Stimulated activated CD8-positive, alpha-beta memory T cell treated with anti-CD3 and anti-CD28 coated beads, Interleukin-15, amount 100 ng/mL, for 24 hours (primary cell): ENCODE measurements at places on chromosomes 5 and 9.

DNA sequence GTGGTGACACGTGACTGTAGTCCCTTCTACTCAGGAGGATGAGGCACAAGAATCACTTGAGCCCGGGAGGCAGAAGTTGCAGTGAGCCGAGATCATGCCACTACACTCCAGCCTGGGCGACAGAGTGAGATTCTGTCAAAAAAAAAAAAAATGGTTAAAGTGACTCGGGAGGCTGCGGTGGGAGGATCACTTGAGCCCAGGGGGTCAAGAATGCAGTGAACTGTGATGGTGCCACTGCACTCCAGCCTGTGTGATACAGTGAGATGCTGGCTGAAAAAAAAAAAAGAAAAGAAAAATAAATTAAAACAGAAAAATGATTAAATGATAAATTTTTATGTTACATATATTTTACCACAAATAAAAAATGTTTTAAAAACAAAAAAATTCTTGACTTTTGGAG lies 51.9 kb downstream of the KLF4 start:
- DNase-seq, result no peak

GRCh38 chr9:137972988-137973470 lies 95.4 kb downstream of the CACNA1B start:
- no peak for DNase-seq

- DNase-seq, result no peak
Measured at GRCh38 chr5:149414405-149415065, 35.4 kb upstream of the IL17B start.

GRCh38 chr5:172008111-172008455 lies 1.6 kb upstream of the FBXW11 start:
- no peak for DNase-seq

DNA sequence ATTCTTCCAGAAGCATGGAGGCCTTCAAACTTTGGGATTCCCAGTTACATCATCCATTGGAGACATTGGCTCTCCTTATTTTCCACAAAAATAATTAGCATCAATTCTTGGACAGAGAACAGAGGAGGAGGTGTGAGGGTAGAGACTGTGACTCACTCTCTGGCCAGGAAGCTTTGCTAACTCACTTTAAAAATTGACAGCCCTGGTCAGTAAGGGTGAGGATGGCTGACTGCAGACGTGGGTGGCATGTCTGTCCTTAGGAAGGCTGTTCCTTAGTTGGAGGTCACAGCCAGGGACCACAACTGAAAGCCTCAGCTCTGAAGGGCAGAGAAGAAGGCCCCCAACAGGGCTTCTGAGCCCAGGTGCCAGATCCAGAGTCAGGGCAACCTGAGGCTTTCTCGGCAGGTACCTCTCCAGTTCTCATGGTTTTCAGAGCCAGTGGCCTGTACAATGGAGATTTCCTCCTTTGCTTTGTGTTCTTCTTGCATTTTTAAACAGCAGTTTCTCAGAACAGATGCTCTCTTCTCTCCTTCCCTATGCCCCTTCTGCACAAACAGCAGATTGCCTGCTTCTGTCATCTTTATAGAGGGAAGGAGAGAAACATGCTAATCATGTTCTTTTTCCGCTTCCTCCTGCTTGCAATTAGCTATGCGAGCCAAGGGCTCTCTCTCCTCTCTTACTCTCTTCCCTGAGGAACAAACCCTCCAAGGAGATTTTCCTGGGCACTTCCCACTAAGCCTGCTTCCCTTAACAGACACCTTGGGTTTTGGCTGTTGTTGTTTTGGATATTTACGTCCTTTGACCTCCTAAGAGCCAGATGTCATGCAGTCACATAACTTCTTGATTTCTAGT lies 92.5 kb upstream of the ZNF366 start:
- no peak for DNase-seq

DNA sequence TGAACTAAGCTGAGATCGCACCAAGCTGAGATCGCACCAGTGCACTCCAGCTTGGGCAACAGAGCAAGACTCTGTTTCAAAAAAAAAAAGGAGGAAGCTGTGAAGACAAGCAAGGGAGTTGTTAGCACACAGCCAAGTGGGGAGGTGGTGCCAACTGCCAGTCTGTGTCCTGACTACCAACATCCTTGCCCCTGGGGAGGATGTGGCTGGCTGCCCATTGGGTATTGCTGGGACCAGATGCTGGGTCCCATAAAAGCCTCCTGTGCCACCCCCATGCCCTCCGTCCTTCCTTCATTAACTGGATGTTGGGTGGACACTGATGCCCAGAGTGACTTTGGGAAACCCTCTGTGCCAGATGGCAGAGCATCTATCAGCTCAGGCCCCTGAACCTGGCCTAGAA lies 157.1 kb upstream of the COL5A1 start:
- DNase-seq, result no peak

DNA sequence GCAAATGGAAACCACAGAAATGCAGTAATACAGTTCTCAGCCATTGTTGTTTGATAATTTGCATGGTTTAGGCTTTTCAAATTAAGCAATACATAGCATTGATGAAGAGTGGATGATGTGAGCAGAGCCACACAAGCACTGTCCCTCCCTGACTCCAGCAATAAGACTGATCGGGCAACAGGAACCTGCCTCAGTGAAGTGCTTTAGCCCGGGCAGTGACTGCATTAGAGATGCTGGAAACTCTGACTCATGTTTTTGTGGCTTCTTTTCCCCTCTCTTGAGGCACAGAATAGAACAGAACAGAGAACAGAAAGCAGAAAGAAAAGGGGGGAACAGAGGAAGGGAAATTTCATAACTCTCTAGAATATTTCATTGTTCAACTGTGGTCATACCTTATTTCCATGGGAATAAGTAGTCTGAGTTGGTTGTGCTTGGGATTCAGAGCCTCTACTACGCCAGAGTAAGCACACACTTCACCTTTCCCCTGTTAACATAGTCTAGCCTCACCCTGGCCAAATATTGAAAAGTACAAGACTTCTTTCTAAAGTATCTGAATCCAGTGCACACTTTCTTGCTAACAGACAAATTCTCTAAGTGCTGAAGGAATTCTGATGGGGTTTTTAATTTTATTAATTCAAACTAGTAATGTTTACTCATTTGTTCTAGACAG lies 164.8 kb upstream of the VCAN start:
- DNase-seq, result no peak

- DNase-seq, result no peak
Measured at GRCh38 chr5:132265336-132266030, 8.0 kb downstream of the PDLIM4 start.

GRCh38 chr5:148913985-148914431 lies 87.6 kb downstream of the ADRB2 start:
- DNase-seq, result no peak

DNA sequence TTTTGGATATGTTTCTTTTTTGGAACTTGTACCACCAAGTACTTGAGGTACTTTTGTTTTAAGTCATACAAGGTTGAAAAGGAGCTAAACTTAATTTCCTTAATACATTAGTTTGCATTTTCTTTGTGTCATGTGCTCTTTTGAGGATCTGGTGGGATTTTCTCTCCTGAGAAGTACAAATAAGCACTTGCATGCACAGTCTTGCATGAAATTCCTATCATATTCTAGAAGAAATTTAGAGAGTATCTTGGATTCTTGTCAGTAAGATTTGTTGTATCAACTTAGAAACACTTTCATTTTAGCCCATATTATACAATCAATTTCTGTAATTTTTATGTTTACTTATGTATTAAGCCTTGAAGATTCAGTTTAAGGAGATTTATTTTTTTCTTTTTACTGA lies 64.9 kb downstream of the CCNH start:
- no peak for DNase-seq

GRCh38 chr5:116378777-116379121 lies 195.9 kb downstream of the SEMA6A start:
- no peak for DNase-seq

- peak; percentile 5 for DNase-seq
Measured at GRCh38 chr5:43191740-43192557, at the start of gene NIM1K. TSS of gene NIM1K (plus strand) at chr5:43192225. CDS start at chr5:43245776, 53,551 bp downstream.

- DNase-seq, result no peak
Measured at GRCh38 chr5:172185096-172185461, 2.9 kb downstream of the STK10 start.

DNA sequence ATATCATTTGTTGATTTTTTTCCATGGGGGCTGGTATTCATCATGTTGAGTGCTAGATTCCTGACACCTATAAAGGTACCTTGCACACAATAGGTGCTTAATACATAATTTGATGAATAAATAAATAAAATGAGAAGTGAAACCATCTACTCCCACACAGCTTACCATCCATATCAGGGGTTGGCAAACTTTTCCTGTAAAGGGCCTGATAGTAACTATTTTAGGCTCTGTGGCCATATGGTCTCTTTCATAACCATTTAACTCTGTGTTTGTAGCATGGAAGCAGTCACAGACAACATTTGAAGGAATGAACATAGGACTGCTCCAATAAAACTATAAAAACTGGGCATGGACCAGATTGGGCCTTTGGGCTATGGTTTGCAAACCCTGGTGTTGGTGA lies 100.3 kb downstream of the GCNT1 start:
- DNase-seq, result no peak

DNA sequence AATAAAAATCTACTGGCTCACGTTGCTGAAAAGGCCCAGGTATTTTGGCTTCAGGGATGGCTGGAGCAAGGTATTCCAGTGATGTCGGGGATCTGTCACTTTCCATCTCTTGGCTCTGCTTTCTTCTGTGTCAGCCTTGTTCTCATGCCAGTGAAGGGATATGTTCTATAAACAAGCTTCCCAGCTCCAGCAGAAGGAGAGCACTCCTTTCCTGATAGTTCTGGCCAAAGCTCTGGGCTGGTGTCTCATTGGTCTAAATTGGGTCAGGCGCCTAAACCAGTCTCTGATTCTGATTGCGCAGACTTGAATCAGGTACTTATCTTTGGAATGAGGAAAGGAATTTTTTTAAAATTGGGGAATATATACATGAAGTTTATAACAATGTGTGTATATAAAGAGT lies 5.1 kb downstream of the SNX30 start:
- no peak for DNase-seq

GRCh38 chr5:153629027-153629895 lies 138.8 kb downstream of the GRIA1 start:
- no peak for DNase-seq

GRCh38 chr9:125509476-125509875 lies 197.5 kb downstream of the MAPKAP1 start:
- DNase-seq, result no peak

DNA sequence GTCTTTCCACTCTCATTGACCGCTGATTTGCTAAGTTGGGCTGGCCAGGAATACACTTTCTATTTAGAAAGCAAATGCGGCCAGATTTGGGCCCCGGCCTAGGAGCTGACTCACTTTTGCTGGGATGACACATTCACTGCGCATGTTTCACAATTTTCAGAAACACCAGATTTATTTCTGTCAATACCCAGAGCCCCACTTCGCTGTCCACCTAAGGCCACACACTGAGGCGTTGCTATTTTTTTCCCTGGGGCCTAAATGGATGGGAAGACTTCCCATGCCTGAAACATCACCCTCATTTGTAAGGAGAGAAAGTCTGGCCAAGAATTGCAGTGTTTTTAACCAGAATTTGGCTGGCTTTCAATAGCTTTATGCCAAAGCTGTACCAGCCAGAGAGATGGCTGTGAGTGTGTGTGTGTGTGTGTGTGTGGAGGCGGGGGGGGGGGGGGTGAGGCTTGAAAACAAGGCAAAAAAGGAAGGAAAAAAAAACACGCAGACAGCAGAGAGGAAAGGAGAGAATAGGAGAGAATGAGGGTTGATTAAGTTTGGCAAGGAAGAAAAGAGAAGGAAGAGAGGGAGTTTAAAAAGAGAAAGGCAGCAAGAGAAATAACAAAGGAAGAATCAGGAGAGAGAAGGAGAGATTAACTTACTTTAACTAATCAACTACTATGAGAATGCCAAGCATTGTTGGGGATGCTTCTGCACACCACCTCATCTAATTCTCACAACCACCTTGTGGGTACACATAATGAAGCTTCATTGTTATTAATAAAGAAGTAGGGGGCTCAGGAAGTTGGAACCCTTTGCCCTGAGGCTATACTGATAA lies 261.4 kb upstream of the KLF4 start:
- no peak for DNase-seq

- DNase-seq, result no peak
Measured at GRCh38 chr5:17802256-17802655, 168.0 kb downstream of the TAF11L14 start.

- no peak for DNase-seq
Measured at GRCh38 chr9:3508521-3509291, 17.1 kb downstream of the RFX3 start.

GRCh38 chr9:21153336-21154017 lies 11.8 kb upstream of the IFNW1 start:
- DNase-seq, result no peak

GRCh38 chr9:72623156-72623555 lies 101.7 kb downstream of the TMC1 start:
- DNase-seq, result no peak

DNA sequence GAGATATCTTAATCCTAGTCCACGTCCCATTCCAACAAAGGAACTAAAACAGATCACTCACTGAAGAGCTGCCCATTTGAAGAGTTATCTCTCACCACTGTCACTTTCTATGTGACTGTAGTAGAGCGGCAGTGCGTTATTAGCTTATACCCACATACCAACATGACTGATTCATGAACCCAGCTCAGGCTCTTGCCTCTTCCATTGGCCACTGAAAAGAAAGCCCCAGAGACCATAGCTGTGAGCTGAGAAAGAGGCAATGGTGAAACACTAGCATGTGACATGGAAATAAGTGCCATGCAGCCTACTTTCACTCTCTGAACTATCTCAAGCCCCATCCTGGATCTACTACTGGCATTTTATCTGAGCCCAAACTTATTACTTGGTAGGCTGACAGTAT lies 151.7 kb upstream of the MOCS2 start:
- no peak for DNase-seq

DNA sequence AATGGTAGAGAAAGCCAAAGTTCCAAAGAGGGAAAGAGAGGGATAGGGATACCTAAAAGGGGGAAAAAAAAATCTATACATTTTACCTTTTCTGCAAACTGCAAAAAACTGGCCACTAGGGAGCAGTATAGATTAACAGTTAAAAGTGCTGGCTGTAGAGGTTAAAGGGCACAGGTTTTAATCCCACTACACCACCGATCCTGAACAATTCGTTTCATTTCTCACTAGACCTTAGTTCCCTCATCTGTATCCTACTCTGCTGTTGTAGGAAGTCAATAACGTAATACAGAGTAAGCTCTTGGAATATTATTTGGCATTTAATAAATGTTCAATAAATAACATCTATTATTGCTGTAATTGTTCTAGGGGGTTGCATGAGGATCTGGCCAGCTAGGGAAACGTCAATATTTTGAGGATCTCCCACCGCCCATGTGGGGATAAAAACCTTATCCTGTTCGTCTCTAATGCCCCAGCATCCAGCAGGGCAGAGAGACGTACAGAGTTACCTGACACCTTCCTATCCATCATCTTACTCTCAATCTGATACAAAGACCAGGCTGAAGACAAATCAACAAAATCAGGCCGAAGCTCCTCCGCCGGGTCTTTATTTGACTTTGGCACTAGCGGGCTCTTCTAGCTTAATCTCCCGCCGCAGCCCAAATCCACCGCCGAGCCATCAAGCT lies 757 bp downstream of the CDC26 start:
- no peak for DNase-seq

DNA sequence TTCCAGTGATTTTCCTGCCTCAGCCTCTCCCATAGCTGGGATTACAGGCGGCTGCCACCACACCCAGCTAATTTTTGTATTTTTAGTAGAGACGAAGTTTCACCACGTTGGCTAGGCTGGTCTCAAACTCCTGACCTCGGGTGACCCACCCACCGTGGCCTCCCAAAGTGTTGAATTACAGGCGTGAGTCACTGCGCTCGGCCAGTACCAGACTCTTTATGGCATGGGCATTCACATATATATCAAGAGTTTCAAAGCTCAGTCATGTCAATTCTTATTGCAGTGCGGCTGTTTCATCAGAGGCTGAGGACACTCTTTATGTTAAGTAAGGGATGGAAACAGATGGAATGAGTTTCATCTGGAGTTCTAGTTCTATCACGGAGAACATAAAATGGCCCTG lies 315.2 kb upstream of the CDH6 start:
- DNase-seq, result no peak

GRCh38 chr9:77975806-77976205 lies 55.8 kb downstream of the GNAQ start:
- DNase-seq, result no peak
